Right cardiac atrium (tissue), 5 donors: ENCODE measurements at places on chromosomes 7 and 10. TPM values are rescaled to one million over a fixed set of nuclear protein-coding genes. Genes with fewer than 3 reads are reported as not detected.

DNA sequence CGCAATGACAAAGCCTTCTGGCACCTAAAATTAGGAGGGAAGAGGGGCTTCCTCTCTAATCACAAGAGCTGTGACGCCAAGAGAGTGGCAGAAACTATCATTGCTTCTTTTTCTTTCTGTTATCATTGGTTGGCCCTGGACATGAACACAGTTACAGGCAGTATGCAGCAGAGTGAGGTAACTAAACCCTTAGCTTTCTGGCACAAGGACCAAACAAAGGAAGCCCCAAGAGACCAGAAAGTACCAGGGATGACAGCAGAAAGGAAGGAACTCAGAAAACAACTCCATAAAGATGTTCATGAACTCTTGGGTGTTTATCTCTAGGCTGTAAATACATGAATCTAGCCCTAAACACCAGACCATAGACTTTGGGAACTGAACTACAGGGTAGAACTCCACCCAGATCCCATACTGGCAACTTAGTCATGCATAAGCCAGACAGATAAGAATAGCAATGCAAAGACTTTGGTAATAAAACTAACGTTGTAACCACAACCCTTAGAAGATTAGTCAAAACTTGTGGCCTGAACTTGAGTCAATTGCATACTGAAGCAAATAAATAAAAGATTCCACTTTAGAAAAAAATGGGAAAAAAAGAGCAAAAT is 195.7 kb upstream of the PTN start:
- no peak for DNase-seq

KCNIP2 gene
- 977 TPM for total RNA-seq

GRCh38 chr10:131485732-131486131 is 174.2 kb upstream of the TCERG1L start:
- DNase-seq, result no peak

CLRN3 gene
- not detected for total RNA-seq

AASS gene
- total RNA-seq, result 12.8 TPM

DNA sequence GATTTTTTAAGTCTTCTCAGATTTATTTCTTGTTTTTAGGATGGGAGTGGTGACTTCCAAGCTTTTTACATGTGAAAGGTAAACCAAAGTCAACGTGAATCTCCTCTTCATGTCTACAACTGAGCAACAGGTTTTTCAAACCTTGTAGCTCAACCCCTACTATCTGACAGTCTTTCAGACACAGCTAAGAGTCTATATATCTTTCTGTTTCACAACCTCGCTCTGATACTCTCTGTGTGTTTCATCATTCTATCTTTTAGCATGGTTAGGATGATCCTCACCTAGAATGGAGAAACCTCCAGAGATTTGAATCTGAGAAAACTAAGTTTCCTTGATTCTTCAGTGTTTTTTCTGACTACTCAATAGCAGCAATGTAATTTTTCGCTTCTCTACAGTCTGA is 96.1 kb downstream of the EPDR1 start:
- DNase-seq, result no peak

GRCh38 chr10:124403548-124403947 is 15.2 kb downstream of the OAT start:
- no peak for DNase-seq

DNA sequence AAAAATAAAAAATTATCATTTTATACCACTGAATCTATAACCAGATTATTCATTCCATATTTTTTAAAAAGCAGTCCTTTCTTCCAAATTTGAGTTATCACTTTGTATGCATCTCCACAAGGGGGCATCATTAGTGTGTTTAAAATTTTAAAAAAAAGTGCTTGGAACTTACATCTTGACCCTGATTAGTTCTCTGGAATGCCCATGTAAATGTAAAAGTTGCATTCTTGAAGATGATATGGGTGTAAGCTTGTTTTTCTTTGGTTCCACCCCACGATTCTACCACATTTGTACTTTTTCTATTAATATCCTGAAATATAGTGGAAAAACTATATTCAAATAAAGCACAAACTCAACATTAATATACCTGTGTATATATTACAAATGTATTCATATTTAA is 144.9 kb downstream of the ELAPOR2 start:
- DNase-seq, result no peak

DNA sequence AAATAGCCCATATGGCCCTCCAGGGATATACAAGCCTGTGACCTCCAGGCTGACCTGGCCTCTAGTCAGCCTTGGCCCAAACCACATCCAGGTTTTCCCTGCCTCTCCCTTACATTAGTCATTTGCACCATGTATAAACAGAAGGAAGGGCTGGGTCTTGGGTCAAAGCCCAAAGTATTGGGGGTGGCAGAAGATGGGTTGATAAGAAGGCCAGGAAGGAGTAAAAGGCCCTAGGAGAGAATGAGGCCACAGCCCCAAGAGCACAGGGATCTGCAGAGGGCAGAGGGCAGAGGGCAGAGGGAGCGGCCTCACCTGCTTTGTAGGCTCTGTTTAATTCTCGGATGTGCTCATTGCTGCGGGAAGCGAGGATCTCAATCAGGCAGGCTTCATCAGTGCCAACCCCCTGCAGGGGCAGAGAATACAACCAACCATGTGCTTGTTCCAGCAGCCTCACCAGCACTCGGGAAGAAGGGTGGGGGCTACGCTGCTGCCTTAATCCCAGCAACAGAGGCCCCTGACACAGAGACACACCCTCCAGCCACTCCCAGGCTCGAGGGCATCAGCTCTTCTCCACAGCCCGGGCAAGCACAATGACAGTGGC is 31.3 kb downstream of the PLAC9 start:
- peak; percentile 64 for DNase-seq

DNA sequence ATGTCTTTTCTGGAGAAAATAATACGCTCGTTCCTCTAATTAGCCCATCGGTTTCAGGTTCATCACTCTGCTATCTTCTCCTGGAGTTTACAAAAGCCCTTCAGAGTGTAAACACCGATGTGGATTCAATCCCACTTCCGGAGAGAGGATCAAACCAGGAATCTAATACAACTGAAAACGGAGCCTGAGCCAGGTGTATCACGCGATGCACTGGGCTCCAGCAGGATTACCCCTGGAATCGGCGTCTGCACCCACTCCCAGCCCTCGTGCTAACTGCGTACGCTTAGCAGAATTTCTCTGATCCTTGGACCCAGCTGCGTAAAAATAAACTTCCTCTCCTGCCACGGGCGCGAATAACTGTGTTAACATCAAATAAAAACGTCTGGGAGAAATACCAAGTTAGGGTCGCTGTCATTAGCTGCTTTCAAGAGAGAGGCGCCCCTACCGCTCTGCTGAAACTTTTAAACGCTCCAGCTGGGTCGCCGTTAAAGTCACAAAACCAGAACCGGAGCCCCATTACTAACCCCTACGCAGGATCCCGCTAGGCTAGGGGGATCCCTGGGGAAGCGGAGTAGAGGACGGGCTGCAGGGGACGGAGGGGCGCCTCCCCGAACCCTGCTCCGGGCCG is 502 bp downstream of the ZNF3 start:
- DNase-seq, result no peak

- DNase-seq, result no peak
Measured at GRCh38 chr7:41847151-41847550, 144.3 kb upstream of the INHBA start.

DNA sequence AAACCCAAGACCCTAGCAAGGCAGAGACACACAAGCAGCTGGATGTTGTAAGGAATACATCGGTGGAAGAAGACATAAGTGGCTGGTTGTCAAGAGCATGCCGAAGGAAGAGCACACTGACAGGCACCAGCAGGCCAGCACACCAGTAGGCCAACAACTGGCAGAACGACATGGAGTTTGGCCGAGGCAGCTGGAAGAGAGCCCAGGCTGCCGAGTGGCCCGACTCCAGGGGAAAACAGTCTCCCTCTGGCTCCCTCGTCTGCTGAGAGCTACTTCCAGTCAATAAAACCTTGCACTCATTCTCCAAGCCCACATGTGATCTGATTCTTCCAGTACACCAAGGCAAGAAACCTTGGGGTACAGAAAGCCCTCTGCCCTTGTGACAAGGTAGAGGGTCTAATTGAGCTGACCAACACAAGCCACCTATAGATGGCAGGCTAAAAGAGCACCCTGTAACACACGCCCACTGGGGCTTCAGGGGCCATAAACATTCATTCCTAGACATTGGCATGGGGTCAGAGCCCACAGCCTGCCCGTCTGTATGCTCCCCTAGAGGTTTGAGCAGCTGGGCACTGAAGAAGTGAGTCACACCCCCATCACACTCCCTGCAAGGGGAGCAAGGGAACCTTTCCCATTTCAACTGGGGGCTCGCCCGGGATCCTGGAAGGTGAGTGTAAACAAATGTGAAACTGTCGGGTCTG is 14.7 kb upstream of the TNS3 start:
- DNase-seq, result peak; percentile 71

PGAM2 gene
- 1,101 TPM for total RNA-seq

DNA sequence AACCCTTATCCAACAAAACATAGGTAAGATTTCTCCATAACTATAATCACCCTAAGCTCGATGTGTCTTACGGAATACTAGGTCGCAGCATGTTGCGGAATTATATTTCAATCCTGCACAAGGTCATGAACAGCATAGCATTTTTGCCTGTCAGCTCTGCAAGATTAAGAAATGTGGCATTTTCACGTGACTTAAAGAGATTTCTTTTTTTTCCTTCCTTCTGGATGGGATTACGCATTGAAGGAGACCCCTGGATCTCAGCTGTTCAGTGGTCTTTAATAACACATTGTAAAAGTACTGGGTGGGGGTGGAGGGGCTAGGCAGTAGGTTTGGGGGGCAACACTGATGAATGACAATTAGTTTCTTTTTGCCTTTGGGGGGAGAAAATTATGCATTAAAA is 106.7 kb downstream of the CUBN start:
- no peak for DNase-seq

DNA sequence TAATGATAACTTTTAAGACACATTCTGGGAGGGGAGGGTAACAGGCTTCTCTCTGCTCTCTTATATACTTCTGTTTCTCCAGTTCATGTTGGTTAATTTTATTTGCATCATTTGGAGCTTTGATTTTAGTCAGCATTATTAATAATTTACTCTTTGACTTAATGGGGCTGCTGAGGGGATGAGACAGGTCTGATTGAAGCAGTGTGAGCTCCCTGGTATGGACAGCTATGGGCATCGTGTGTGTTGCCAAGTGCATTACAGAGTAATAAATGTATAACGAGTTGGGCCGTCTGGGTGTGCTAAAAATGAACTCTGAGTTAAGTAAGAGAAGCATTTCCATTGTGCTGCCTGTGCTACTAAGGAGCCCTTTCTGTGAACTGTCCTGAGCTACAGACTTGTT is 31.7 kb upstream of the IKZF1 start:
- no peak for DNase-seq

CHST3 gene
- total RNA-seq, result 19.8 TPM

DNA sequence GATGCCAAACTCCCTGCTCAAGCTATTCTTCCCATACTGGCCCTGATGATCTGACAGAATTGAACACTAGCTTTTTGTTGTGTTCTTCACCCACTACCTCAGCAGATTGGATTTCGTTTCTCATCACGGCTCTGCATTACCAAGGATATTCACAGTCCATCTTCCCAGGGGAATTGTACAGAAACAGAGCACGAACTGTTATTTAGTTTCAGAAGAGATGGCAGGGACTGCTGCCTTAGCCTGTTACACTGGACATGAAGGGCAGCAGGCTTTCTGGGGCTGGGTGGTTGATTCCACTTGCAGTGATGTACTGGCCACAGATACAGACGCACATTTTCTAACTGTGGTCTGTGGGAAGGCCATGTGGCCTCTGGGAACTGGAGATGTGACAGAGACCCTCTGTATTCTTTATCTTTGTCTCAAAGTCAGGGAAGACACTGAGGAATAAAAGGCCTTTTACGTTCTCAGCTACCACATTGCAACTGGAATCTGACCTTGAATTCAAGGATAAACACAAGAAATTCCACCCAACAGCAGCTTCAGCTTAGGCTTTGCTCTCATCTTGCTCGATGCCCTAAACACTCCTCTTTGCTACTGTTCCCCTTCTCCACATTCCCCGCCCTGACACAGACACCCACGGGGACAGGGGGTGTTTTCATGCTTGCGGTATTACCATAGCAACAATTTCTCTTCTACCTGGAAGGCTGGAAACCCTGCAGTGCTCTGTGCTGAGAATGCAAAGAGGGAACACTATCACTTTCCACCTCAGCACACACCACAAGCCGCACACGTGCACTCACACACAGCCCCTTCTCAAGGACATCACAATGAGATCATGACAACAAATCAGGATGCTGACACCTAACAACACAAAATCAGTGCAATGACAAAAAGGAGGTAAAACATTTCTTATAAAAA is 81.7 kb downstream of the RNF216 start:
- DNase-seq, result no peak

CNPY1 gene
- not detected for total RNA-seq

TEX36 gene
- total RNA-seq, result not detected

DNA sequence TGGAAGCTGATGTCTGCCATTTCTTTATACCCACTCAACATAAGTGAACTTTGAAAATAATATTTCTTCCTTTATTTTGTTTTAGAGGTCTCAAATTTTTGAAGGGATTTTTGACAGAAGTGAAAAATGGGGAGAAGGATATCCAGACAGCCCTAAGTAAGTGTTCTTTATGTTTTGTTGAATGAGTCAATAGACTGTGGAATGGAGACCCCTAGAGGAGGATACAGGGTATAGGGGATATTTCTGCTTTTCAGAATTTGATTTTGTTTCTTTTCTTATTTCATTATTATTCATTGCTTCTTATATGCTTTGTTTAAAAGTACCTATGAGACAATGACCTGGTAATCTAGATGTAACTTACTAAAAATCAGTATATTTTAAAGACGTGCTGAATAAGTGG is 34.4 kb downstream of the PLEKHA8 start:
- DNase-seq, result no peak

DNA sequence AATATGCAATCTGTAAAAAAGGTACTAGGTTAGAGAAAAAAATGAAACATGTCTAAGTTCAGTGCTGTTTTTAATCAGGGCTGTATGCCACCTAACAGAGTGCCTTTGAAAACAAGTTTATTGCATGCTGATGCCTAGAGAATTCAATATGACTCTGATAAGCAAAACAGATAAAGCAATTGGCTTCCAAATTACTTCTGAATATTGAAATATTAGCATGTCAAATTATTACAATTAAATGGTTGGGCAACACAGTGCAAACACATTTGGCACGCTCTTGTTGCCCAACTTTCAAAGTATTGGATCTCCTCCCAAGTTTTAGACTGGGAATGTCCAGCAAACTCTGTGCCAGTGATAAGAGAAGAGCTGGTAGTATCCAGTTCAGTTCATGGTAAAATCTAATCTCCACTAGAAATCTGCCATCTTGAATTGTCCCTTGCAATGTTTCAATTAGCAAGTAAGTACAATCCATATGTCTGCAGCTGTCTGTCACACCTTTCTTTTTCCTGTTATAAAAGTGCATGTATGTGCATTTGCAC is 65.2 kb upstream of the FAM133B start:
- DNase-seq, result no peak

GRCh38 chr10:77715088-77715487 is 77.5 kb upstream of the KCNMA1 start:
- no peak for DNase-seq

DNA sequence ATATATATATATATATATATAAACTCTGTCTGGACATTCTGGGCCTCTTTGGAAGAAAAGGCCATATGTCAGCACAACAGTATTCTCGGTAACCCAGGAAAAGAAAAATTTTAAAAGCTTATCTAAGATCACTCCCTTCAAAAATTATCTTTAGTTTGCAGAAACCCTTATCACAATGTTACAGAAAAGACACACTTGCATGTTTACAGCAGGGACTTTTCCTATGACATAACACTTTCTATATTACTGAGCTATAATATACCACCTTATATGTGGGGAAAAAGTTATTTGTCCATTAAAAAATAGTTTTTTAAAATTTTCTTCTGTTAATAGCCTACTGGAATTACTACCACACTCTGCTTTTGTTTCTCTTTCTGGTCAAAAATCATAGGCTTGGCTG is 25.4 kb downstream of the ANKRD61 start:
- DNase-seq, result no peak

TCAF2 gene
- total RNA-seq, result 0.41 TPM
